ENCODE measurements at places on chromosomes 12 and 14.

GRCh38 chr12:107349008-107349747 is 255.8 kb upstream of the CRY1 start:
- DNase-seq = peak; percentile 65

GRCh38 chr12:93569656-93570551 is 2.6 kb upstream of the SOCS2 start:
- DNase-seq = no peak

- DNase-seq = no peak
These were observed 226.1 kb upstream of the PRKD1 start for GRCh38 chr14:30153717-30154116.

DNA sequence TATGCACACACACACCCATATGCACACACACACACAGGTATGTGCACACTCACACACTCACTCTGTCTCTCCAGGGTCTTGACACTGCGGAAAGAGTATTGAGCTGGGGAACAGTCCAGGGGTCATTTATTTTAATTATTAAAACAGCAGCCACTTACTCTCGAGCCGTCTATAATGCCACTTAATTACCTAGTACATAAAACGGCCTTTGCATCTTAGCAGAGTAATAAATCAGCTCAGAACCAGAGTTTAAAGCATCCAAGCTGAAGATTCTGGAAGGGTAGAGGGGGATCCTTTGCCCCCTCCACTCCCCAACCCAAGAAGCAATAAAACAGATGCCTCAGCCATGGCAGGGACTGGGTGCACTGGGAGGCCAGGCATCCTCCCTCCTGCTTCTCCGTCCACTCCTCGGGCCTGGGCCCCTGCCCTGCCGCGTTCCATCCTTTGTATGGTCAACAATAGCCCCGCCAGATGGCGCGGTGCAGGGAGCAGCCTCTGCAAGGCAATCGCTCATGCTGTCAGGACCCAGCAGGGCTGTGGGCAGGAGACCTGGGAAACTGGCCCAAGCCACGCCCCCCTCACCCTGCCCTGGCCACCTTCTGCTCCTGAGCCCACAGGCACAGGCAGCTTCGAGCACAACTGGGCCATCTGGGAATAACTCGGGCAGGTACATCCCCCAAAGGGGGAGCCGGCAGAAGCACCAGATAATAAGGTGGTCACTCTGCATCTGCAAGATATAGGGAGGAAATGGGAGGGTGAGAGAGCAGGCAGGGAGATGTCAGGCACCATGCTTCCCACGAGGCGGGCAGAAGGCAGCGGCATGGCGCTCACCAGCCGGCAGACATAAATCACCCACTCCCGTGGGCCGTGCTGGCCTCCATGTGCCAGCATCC is 40.9 kb downstream of the CCDC85C start:
- DNase-seq = peak; percentile 88

DNA sequence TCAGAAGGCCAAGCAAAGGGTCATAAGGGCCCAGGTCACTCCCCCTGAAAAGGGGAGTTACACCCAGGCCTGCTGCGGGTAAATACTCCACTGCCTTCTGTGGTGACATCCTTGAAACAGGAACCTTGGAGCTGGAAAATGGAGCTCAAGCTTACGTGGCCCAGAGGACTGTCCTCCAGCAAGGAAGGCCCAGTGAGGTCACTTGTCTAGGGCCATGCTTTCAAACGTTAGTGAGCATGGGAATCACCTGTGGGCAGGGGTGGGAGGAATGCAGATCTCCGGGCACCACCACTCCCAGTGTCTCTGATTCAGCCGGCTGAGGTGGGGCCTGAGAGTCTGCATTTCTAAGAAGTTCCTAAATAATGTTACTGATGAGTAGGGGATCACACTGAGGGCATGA is 140.5 kb upstream of the CCND2 start:
- no peak for DNase-seq

DNA sequence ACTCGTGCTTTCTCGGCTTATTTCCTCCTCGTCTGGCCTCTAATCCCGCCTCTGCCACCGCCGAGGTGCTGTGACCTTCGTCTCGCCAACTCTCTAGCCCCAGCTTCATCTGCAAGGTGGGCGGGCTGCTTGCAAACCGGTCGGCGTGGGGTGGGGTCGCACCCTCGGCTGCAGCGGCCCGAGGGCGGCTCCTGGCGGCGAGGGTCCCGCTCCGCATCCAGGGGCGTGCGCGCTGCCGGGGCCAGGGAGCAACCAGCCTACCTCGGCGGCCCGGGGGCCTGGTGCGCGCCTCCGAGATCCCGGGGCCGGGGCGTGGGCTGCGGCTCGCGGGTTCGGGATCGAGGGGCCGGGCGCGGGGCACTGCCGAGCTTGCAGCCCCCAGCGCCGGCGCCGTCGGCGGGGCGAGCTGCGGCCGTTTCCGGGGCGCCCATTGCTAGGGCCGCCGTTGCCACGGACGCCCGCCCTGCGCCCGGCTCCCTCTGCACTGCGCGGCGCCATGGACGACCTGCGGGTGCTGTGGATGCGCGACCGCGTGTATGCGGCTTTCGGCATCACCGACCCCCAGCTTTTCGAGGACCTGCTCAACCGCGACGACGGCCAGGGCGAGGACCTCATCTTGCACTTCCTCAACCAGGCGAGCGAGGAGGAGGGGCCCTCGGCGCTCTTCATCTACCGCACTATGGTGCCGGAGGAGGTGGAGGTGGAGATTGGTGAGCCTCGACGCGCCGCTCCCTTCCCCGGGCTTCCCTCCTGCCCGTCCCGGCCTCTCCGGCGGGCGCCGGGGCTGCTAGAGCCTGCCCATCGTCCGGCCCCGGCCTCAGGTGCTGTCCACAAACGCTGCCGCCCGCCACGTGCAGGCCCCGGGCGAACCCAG is at the start of gene DNAH10:
Gene DNAH10 (plus strand): TSS at position 461 of the 874 bp plus-strand sequence. CDS start 36 bp downstream, at position 497.
- no peak for DNase-seq

- DNase-seq = peak; percentile 18
These were observed 223.5 kb downstream of the SLC41A2 start for GRCh38 chr12:104734541-104735095.

DNA sequence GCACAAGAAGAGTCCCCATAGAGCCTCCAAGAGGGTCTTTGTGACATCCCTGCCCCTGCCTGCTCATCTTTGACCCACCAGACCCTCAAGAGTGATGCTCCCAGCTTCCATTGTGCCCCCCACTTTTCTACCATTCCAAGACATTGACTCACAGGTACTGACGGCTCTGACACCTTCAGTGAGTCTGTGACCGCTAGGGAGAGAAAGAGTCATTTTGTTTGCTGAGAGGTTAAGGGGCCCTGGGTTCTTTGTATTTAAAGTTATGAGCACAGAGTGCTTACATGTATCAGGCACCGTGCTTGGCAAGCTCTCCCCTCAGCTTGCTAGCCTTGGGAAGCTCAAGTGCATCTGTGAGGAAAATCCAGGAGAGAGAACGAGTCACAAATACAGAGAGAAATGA is 7.1 kb upstream of the KRT82 start:
- no peak for DNase-seq

DNA sequence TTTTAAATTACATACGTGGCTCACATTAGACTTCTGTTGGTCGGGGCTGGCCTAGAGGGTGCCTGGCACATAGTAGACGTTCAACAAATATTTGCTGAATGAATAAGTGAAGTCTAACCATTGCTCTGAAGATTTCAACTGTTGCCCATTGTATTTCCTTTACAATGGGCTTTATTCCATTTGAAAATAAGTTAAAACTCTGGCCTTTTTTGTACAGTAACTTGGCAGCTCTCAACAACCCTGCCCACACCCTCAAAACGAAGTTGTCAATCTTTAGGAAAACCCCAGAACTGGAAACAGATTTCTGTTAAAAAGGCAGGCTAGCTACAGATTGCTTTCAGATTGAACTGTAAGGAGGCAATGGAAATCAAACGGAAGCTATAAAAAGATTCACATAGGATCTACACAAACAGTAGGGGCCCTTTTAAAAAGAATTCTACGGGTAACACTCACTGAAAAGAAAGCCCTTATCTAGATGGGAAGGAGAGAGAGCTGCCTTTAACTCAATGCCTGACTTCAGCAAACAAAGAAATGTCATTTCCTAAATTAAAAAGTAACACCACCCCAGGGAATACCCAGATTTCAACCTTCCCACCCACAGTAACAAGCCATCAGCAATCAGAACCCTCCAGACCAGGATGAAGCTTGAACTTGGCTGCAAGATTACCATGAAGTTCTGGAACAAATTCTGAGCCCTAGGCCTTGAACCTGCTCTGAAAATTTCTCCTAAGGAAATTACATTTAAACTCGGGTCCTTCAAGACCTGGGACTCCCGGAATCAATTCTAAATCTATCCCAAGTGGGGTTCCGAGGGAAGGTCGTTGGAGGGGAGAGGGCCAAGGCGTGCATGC is 1.4 kb downstream of the WSB2 start:
- DNase-seq = no peak

DNA sequence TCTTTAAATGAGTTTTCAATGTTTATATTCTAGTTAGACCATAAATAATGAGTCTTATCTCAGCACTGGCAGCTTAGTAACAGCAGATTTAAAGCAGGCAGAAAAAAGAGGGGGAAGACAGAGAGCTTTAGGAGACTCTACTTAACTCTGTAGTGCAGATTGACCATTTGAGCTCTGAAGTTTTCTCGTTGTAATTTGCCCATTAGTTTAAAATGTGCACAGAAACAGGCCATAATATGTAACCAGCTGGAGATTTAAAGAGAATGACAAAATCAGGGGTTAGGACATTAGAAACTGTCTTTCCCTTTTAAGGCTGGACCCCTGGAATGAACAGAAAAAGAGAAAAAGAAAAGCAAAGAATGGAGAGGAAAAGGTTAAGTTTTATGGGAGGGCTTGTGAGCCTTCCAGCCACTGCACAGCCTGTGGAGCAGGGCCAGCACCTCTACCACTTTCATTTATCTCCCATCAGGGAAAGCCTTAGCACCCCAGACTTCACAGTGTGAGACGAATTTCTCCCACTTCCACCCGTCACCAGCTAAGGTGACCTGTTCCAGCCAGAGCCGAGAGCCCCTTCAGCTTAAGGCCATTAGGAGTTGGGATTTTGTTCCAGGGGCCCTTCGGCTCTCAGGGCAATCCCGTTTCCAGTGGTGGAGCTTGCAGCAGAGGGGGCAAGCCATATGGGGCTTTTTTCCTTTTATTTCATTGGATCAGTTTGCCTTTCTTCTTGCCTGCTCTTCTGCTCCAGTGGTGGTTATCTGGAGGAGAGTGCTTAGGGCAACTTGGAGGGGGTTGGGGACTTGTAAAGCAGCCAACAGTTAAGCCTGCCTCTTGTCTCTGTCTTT is 8.0 kb downstream of the IL22 start:
- DNase-seq = no peak

- DNase-seq = no peak
These were observed 208.3 kb downstream of the EXOC5 start for GRCh38 chr14:57060276-57060955.

DNA sequence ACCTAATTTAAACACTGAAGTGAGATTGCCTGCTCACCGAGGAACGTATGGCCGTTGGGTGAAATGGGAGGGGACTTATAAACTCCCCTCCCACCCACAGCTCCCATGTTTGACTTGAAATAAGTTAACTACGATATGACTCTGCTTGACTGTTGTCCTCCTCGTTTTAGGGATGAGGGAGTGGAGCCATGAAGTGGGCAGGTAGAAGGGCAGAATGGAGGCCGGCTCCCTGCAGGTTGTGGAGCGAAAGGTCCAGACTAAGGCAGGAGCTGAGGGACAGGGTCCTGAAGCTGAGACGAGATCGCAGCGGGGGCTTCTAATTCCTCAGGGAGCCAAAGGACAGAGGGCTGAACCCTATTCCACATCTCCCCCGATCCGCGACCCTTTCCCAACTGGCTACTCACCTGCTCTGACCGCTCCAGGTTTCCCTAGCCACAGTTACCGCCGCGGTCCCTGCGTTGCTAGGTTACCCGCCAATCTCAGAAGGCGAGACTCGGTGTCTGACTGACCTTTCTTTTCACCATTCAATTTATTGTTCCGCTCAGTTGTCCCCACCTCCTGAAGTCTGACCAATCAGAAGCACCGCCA is 577 bp upstream of the TPCN1 start:
- DNase-seq = no peak

DNA sequence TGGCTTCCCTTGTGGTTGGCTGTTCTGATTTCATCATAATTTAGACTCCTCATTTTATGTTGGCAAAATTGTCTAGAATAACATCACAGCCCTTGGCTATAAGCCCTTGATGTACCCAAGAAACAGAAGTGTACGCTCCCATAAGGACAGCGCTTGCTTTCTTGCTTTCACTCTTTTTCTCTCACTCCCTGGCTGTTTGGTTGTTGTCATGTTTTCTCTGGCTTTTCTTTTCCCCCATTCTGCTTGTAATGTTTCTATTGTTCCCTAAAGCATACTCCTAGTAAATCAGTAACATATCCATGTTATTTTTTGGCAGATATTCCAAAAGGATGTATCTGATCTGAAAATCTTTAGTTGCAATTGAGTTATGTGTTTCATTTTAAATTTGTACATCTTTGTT is 530.5 kb downstream of the NOVA1 start:
- DNase-seq = no peak

- DNase-seq = no peak
These were observed 78.6 kb upstream of the PAWR start for GRCh38 chr12:79769189-79769859.

DNA sequence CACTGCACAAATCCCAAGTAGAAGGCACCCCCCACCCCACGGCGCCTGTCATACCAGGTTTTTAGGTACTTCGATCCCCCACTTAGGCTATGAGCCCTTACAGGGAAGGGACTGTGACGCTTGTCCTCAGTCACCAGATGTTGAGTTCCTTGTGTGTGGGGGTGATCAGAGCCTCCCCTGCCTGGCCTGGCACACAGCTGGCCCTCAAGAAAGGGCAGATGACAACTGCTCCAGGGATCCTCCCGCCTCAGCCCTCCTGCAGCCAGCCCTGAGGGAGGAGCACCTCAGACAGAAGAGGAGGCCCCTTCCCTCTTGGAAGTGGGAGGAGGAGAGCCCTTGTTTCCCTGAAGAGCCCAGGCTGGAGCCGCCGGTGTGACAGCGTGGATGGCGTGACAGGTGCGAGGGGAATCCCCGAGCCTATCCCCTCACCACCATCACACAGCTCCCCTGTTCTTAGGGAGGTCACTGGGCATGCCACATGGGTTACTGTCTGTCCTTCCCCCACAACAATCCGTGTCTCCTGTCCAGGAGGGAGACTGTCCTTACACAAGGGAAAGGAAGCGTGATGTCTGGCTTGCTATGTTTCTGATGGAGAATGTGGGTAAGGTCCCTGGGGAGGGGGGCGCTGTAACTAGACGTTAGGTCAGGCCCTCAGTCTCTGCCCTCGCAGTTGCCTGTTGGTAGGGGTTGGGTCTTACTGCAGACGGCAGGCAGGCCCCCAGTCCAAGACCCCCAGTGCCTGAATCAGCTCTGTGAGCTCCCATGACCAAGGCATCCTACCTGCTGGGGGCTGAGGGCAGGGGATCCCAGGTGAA is 31.4 kb downstream of the P2RX4 start:
- no peak for DNase-seq

DNA sequence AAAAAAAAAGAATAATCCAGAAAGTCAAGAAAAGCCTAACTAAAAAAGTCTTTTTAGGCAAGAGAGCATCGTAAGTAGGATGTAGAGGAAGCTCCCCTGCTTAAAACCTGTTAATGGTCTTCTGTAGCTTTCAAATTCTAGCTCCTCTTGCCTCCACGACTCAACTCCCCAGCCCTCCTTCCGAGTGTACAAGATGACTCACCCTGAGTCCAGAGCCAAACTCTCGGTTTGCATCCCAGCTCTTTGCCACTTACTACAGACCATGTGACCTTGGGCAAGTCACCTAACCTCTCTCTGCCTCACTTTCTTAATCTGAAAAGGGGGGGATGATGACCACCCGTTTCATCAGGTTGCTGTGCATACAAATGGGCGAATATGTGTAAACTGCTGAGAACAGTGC is 460.4 kb downstream of the DPF3 start:
- DNase-seq = peak; percentile 14

Data from LNCaP clone FGC (cell line).